Stimulated activated CD4-positive, alpha-beta T cell treated with anti-CD3 and anti-CD28 coated beads, Interleukin-1b, Interleukin-23, amount 100 ng/mL, for 24 hours (primary cell): ENCODE measurements at places on chromosomes 6 and 20.

GRCh38 chr20:61387204-61387953 is 135.3 kb downstream of the CDH4 start:
- DNase-seq, result no peak

DNA sequence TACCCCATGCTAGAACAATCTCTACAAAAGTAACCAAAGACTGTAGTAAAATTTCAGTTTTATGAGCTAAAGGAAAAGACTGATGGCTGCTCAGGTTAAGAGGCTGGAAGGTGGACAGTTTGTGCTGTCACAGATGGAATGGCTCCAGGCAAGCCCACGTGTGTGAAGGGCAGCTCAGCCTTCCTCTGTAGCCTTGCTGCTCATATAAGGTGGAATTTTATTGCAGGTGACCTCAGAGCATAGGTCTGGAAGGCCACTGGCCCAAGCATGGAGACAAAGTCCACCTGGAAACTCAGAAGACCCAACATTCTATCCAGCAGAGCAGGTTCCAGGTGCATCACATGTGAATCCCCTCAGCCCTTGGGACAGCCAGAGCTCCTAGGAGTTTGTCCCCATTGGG is 53.6 kb downstream of the KAT14 start:
- DNase-seq, result no peak

- no peak for DNase-seq
Observed at GRCh38 chr6:101429270-101429669, 35.8 kb downstream of the GRIK2 start.

DNA sequence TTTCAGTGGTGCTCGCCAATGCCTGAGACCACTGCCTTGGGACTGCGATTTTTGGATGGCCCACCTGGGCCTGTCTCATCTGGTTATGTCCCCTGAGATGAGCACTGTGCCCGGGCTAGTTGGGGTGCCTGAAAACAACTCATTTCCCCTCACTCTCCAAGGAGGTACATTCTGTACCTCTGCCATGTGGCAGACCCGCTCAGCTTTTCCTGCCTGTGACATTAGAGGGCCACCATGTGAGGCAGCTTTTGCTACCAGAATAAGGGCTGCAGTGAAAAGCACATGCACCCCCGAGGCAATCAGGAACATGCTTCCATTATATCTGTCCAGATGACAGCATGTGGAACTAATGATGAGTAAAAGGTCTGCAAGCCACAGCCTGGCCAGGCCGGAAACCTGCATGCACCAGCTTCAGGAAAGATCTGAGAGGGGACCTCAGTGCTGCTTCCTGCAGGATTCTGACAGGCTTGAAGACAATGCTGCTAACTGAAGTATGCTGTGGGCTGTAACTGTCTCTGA is 11.3 kb upstream of the SRSF6 start:
- no peak for DNase-seq

GRCh38 chr6:145241039-145241438 is 494.3 kb downstream of the EPM2A start:
- no peak for DNase-seq
